Skin of body (tissue), 3 donors: ENCODE measurements at places on chromosomes 6 and 20.
A peak's percentile ranks its signal among the peaks of the same experiment; 100 is the strongest.

- DNase-seq = no peak
Observed at GRCh38 chr6:37847704-37848103, 28.2 kb downstream of the ZFAND3 start.

DNA sequence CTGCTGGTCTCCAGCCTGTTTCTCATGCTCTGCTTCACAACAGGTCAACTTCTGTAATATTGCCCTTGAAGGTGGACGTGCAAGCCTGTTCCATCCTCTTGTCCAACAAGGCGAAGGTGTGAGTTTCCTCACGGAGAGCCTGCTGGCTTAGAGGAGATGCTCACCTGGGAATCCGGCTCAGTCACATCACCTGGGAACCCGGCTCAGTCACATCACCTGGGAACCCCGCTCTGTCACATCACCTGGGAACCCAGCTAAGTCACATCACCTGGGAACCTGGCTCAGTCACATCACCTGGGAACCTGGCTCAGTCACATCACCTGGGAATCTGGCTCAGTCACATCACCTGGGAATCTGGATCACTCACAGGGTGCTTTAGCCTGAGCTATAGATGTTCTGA, 230.1 kb downstream of the ERMARD start:
- no peak for DNase-seq

DNA sequence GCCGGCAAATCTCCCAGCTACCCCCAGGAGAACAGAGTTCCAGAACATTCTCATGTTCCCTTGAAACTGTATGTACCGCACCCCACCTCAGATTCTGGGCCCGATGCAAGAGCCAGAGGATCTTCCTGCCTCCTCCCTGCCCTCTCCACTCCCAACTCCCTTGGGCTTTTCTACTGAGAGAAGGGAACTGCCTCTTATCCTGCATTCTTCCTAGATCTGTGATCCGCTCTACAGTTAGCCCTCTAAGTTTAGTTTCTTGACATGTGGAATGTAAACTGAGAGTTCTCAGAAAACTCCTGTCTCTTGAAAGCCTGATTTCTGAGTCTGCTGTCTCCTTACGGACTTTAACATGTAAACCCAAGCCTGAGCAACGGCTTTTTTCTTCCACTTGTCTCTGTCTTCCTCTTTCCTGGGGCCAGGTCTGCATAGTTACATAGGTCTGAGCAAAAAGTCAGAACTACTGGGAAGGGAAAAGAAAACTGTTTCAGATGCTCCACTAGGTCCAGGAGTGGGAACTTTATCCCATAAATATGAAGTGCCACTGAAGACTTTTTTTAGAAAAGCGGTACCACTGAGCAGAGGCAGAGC, 86.5 kb upstream of the TNFAIP3 start:
- no peak for DNase-seq

- no peak for DNase-seq
Observed at GRCh38 chr6:20833881-20834515, 299.7 kb downstream of the CDKAL1 start.

DNA sequence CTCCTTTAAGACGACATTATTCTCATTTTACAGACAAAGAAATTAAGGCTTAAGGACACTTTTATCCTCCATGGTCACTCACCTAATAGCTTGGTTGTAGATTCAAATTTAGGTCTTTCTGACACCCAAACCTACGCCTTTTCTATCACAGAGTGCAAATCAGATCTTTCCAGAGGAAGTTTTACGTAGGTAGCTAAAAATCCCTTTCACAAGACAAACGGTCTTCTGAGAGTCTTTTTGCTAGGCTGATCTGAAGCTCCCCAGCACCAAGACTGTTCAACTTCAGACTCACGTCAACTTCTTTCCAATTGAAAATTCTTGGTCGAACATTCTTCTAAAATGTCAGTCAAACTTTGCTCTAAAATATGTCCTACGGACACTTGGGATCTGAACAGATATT, 46.5 kb downstream of the BLOC1S5 start:
- DNase-seq = no peak

- DNase-seq = no peak
Observed at GRCh38 chr6:17710331-17710730, 3.6 kb upstream of the NUP153 start.

DNA sequence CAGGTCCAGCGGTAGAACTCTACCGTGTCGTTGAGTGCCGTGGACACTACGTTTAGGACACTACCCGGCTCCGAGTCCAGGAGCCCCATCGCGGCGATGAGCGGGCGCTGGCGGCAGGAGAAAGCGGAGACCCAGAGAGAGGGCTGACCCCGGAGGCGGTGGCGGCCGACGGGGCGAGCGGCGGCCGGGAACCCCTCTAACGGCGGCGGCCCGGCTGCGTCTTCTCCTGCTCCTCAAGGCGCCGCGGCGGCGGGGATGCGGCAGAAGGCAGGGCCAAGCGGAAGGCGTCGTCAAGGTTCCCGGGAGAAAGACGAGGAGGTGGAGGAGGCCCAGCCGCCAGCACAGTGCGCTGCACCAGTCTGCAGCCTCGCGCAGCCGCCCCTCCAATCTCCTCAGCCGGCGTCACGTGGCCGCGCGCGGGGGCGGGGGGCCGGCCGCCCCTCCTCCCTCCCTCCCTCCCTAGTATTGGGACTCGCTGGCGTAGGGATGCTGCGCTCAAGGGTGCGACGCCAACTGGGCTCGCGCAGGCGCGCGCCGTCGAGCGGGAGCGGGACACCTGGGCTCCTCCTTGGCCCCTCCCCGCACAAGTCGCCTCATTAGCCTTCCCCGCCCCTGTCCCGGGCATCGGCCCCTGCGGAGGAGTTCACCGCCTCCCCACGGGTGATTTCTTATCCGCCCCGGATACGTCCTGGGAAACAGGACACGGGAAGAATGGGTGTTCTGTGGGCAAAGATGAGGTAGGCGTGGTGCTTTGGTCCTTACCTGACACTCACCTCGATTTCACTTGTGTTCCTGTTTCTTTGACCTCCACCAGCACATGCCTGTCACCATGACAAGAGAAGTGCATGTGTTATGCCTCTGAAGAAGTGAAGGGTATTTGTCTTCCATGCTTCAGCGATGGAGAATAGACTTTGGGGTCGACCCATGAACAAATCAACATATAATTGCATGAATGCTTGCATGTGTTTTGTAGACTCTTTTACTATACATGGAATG, at the start of gene ELOVL4:
Gene ELOVL4, minus strand, starts transcription at position 363 of the 996 bp plus-strand sequence. Its CDS starts 274 bp downstream, at position 89.
- peak; percentile 48 for DNase-seq

DNA sequence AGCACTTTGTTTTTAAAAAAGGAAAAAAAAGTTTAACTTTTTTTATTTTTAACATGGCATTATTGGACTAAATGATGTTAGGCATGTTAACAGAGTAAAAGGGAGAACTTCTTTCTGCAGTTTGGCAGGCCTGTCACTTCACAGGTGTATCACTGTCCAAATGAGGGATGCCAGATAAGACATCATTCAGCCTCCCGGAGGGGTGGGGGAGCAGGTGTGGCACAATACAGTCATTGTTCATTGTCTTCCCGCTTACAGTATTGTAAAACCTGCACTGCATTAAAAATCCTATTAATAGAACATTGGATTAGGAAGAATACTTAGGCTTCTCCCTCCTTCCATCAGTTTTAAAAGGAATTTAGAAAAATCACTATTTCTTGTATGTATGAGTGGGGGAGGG, 80.7 kb downstream of the CARMIL1 start:
- peak; percentile 42 for DNase-seq

- no peak for DNase-seq
Observed at GRCh38 chr6:163191704-163192537, 222.6 kb upstream of the QKI start.

- no peak for DNase-seq
Observed at GRCh38 chr20:44135417-44136204, 51.4 kb downstream of the JPH2 start.

DNA sequence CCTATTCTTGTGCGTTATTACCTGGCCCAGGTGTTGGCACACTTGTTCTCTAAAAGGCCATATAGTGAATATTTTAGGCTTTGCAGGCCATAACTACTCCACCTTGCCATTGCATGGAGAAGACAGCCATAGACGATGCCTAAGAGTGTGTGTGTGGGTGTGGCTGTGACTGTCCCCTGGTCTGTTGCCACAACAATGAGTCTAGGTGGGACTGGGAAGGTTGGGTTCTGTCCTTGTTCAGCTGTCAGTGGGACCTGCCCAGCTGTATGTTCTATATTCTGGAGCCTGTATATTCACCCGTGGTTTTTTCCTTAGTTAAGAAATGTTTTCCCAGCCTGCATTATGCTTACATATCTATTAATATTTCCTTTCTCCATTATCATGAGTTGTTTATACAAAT, 38.6 kb downstream of the CEP43 start:
- DNase-seq = no peak

- DNase-seq = no peak
Observed at GRCh38 chr6:68427630-68428029, 207.5 kb upstream of the ADGRB3 start.

DNA sequence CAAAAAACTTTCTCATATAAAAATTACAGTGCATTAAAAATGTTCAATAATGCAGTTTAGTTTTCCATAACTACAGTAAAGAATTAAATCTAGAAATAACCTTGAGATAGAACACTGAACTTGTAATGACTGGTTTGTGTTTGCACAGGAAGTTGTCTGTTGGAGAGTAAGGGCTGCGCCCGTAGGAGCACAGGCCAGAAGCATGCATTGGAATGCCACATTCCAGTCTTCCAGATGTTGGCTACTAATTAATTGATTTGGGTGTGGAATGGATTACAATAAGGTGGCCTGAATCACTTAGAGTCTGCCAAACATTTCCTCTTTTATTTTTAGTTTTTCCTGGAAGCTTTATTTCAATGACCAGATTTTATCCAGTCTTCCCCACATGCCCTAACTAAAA, 582.6 kb upstream of the MMS22L start:
- DNase-seq = no peak

DNA sequence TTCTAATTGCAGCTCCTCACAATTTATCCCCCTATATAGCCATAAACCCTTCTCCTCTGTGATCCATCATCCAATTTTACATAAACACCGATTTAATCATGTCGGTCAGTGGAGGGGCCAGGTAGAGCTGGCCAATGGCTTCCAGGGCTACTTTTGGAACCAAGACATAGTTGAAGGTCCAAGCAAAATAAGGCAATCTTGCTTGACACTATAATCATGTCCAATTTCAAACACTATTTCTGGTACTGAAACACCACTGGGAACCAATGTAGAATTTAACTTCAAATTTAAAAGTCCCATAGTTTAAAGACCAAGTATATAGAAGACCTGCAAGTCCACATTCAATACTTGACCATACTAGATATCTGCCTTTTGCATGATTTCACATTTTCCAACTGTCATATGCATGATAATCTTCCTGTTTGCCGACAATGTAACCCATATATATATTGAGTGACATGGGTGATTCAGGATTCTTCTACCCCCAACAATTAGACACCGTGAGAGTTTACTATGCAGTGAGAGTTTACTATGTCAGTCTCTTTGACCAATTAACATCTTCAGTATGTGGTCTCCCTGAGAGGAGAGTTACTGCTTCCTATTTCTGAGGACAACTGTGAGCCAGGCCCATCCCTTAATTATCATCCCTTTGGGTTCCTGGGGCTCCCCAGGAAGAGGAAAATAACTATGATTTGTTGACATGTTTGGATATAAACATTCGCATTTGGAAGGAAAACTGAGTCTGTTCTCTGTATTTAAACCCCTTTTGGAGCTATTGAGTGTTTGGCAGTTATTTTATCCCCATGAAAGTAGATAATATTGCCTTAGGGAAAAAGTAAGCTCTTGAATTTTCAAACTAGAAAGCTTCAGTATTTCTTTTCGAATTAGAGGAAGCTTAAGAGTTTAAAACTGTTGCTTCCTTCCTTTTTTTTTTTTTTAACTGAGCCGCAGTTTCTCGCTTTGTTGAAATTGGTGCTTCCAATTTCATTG, 31.8 kb downstream of the SAMD3 start:
- DNase-seq = no peak

DNA sequence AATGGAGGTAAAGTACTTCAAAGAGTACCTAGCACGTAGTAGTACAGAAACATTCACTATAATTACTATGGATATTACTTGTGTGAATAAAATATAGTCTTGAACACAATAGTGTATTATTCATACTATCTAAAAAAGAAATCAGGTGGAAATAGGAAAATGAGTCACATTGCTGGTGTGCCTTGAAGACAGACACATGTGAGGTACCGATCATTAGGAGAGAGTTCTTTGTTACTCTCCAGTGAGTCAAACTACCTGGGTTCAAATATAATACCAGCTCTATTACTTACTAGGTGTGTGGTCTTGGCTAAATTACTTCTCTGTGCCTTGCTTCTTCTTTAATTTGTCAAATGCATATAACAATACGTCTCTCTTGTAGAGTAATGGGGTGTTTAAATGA, 50.8 kb upstream of the BEND6 start:
- DNase-seq = no peak

- peak; percentile 9 for DNase-seq
Observed at GRCh38 chr20:25867776-25868649, 171.4 kb upstream of the ZNF337 start.

DNA sequence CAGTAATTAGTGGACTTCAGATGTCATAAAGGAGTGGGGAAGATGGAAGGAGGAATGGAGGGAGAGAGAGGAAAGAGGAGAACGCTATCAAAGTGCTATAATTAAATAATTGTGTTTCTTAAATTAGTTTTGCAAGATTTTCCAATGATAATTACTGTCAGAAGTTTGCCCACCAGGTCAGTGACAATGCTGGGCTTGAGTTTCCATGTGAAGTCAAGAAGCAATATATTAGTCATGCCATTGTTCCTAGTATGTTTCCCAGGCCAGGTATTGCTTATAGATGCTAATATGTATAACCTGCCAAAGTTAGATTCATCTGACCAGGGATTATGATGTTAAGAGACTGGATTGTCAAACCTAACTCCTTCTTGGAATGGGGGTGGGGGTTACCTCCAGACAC, 131.9 kb downstream of the GJA10 start:
- no peak for DNase-seq

GRCh38 chr6:133730881-133731280, 158.0 kb upstream of the TCF21 start:
- DNase-seq = peak; percentile 16

DNA sequence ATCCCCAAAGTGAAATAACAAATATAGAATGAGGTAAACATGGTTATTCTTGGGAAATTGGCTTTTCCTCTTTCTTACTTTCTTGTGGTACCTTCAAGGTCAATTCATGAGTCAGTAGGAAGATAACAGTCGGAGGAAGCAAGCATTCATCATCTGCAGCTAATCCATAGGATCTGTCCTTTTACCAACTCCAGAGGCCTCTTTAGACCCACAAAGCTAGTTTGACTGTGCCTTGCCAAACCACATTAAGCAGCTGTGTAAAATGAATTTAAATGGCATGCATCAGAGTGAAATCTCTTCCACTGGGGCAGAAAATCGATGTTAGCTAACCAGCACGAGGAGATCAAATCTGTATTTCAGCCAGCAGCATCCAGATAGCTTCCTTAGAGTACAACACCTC, 171.3 kb downstream of the TMEM242 start:
- DNase-seq = peak; percentile 32

- DNase-seq = no peak
Observed at GRCh38 chr20:61748376-61748775, 317.3 kb downstream of the TAF4 start.
